ENCODE measurements at places on chromosomes 12 and 14.

- DNase-seq, result peak; percentile 85
Observed at GRCh38 chr12:27635349-27635972, 60.8 kb upstream of the REP15 start.

DNA sequence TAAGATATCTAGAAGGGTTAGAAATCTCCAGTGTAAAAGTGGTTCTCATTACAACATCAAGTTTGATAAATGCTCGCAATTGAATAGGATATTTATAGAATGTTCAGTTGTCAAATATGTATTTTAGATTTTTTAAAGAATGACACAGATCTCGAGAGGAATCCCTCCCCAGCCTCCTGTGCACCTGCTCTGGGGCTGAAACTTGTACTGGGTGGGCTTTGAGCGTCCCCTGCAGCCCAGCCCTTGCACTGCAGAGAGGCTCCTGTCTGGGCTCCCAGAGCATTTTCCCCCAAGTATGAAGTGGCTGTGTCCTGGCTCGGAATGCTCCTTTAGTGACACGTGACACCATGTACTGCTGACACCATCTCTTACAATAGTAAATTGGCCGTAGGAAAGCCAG is 499.6 kb downstream of the TMEM121 start:
- DNase-seq, result no peak

DNA sequence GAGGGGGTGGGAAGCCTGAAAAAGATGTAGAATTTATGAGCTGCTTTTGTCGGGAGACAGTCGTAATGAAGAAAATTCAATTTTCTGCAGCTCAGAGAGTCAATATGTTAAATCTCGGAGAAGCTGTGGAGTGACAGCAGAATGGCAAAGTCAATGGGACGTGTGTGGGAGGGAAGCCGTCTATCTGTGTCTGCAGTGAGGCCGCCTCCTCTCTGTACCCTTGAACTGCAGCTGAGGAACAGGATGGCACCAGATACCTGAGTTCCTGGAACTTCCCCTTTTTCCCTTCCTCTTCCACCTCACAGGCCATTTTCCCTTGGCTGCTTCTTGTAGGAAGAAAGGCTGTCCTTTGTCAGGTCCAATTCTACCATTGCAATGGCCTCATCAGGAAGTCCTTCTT is 9.3 kb upstream of the CALCOCO1 start:
- DNase-seq, result no peak

DNA sequence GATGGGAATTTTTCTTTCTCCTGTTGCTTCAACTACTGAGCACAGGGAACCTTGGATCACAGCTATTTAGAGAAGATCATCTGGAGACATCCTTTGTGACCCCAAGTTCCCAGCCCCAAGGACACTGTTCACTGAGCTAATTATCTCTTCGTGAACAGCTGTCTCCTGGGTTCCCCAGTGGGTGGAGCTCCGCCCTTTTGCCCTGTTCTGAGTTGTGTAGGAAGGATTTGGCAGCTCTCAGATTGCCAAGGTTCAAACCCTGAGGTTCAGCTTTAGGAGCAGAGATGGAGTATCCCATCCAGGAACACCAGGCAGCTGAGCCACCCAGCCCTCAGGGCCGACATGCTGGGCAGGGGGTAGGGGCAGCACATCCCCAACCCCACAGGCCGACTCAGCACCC is 32.0 kb downstream of the NGB start:
- no peak for DNase-seq

DNA sequence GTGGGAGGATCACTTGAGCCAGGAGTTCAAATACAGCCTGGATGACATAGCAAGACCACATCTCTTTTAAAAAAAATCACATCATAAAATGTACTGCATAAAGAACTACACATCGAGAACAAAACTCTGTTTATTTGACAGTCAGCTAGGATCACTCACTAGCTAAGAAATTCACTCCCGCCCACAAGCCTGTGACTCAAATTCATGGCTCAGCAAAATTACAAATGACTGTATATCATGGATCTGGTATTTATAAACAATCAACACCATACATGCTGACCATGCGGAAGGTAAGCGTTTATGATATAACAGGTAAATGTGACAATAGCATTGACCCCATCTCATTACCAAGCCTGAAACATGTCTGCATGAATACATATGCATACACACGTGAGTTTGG is 206.5 kb downstream of the EFCAB11 start:
- peak; percentile 45 for DNase-seq

DNA sequence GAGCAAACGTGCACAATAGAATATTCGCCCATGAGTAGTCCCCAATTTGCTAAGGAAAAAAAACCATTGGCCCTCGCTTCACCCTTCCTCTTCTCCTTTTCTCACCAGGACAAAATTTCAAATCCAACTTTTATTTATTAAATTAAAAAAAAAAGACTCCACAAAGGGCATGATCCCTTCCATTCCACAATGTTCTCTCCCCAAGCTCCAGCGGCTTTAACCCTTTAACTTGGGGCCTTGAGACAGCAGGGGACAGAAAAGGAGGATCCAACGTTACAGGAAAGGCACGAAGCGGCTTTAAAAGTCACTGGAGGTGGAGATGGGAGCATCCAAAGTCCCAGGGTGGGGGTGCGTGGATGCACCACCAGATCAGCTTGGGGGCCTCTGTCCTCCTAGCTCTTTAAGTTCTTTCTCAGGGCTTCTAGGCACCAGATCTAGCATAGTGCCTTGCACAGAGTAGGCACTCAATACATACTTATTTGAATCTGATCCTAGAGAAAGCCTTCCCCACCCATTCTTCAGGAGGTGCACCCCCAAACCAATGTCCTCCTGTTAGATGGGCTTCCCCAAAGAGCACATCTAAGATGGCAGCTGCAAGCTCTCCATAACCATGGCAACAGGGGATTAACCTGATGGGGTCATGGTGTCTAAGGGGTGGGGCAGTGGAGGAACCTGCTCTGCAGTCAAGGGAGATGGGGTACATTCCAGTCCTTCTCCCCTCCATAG is 5.2 kb upstream of the AAAS start:
- DNase-seq, result no peak

- DNase-seq, result no peak
Observed at GRCh38 chr14:64450255-64450654, 15.0 kb upstream of the AKAP5 start.

DNA sequence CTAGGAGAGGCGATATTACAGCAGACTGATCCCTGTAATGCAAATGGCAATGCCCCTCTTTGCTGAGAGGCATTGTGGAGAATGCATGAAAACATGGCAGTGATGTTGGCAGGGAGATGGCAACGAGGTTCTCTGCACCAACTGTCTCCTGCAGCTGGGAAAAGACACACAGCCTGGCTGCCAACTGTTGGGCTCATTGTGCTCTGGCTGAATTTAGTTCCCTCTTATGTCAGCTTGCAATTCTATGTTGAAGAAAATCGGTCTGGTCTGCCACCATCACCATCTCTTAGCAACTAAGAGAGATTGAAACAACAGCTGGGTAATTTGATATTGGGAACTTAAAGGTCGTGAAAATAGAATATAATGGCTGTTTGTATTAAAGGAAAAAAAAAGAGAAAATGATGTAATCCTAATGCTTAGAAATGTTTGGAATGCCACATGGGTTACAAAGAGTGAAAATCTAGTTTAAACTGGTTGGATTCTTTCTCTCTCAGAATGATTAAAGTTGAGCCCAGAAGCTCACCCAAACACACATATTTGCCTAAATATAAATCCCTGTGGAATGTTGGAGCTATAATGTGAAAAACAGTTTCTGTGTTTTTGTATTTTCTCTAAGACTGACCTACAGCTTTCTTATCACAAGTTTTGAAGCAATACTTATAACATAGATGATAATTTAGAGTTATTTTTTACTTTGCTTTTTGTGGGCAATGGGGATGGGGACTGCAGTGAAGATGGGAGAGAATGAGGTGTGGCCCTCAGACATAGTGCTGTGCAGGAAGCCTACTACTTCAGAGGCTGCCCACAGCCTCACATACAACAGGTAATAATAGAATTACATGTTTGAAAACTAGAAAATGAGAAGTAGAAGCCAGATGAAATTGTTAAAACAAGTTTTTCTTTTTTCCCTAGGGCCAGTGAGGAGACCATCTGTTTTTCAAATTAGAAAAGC is 143.7 kb downstream of the AKAP6 start:
- peak; percentile 86 for DNase-seq

- peak; percentile 33 for DNase-seq
Observed at GRCh38 chr12:64390275-64390851, at the start of gene C12orf56. TSS of gene C12orf56 (minus strand) at chr12:64390758. CDS start at chr12:64390565, 193 bp downstream.

DNA sequence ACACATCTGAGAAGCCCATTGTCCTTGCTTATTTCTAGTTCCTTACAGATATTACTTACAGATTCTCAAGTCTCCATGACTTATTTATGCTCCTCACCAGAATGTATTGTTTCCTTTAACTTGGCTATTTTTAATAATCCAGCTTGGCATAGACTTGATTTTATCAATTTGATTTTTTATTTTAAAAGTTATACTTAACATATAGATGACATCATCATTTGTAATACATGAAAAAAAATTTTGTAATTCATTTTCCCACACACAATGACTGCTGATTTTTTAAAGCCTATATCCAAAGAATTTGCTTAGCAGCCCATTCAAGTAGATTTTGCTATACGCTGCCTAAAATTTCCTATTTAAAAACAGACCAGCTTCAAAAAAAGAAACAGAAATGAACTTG is 39.8 kb downstream of the PTPRR start:
- DNase-seq, result no peak

- no peak for DNase-seq
Observed at GRCh38 chr14:85537526-85537925, 7.6 kb downstream of the FLRT2 start.

GRCh38 chr12:118060301-118061010 is 523 bp downstream of the WSB2 start:
- no peak for DNase-seq

DNA sequence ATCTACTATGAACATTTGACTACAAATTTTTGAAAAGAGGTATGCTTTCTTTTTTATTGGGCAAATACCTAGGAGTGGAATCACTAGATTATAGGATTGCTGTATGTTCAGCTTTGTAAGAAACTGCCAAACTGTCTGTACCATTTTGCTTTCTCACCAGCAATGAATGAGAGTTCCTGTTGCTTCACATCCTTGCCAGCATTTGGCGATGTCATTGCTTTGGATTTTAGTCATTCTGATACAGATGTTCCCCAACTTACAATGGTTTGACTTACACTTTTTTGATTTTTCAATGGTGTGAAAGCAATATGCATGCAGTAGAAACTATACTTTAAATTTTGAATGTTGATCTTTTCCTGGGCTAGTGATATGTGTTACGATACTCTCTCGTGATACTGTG is 328.7 kb downstream of the RAD51B start:
- peak; percentile 47 for DNase-seq

DNA sequence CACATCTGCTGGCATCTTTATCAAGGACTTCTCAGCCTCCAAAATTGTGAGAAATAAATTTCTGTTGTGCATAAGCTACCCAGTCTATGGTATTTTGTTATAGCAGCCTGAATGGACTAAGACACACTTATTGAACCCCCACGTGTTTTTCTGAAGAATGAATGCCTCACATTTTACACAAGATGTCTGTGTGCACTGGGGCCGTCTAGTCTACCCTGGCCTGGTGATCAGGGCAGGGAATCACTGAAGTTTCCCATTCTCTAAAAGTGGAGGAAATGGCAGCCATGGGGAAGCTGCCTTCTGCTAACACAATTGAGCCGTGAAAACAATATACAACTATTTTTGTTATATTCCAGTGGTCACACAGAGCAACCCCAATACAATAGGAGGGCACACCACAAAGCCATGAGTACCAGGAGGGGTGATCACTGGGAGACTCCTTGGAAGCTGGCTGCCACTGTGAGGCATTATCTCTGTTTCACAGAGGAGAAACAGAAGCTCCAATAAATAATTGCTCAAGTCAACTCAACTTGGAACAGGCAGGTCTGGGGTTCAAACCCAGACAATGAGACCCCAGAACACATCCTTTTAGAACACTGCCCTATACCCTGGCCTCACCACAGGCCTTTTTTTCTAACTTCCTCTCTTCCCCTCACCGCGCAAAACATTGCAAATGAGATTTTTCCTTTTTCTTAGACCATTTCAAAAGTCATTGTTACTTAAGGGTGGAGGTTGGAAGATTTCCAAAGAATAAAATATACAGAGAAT is 18.3 kb upstream of the LTA4H start:
- DNase-seq, result no peak

DNA sequence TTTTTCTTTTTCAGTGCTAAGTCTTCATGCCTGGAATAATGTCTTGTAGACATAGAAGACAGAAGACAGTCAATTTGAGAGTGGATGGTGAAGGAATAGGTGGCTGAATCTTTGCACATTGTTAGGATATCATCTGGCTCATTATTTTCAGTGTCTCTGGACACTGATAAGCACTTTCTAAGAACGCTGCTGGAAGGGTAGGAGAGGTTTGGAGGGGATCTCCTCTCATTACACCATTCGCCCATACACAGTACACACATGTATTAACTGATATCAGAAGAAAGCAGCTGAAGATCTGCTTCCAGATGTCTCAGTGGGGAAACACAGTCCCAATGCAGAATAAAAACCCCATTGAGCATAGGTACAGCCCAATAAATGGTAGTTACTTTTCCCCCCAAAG is 461.1 kb upstream of the DCN start:
- DNase-seq, result no peak

DNA sequence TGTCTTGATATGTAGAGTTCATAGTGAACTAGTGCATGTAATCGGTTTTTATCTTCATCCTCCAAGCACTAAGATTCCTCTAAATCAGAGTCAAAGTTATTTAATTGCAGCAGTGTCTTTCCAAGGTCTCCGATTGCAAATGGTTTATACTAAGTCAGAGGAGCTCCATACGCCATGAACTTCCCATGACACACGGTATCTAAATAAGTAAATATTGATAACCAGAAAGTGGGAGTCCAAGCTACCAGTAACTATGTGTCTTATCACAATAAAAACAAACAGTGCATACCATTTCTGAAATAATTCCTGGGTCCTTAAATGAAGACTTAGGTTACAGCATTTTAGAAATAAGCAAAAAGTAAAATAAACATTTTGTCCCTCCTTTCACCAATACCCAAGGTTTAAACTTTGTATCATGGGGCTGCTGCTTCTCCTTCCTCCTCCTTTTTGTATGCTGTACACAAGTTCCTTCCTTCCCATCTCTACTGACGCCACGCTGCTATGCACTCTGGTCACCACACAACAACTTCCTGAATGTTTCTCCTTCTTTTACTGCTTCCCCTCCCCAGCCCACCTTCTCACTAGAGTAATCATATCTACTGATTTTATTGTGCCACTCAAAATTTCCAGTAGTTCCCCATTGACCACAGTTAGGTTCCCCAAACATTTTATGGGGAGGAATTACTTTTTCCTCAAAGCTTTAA is 10.7 kb downstream of the NR1H4 start:
- DNase-seq, result peak; percentile 89

GRCh38 chr12:29301114-29301513 is 79.9 kb downstream of the ERGIC2 start:
- DNase-seq, result no peak

Data from choroid plexus epithelial cell (primary cell).